CD4-positive, alpha-beta T cell treated with Interleukin-12 subunit alpha and Interleukin-12 subunit beta, for 1 hour (primary cell): ENCODE measurements at places on chromosomes 13 and 19.

DNA sequence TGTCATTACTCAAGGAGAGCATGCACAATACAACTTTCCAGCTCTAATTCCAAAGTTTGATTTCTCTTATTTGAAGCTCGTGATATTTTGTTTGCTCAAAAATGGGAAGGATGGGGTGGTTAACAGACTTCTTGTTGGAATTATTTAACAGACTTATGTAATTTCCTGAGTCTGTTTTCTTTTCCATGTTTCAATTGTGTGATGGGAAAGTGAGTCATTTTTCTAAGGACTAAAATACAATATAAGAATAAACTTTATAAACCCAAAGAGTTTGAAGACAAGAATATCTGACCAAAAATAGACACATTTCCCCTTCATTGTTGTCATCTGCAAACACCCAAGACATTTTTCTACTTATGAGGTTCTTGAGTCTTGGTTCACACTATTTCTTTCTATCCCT is 211.8 kb upstream of the SLITRK5 start:
- DNase-seq, result no peak

DNA sequence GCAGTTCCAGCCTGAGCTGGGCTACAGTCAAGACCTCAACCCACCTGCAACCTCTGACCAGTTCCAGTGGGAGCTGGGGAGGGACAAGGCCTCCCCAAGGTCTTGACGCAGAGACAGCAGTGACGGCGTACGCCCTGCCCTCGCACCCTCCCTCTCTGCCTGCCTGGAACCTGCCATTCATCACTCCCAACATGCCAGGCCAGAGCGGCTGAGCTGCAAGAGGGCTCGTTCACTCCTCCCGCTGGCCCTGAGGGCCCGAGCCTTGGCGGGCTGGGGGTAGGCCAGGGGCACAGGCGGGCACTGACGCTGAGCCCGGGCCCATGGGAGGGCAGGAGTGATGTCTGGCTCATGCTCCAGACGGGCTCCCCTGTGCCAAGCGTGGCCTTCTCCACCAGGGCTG is 8.2 kb downstream of the NDUFA11 start:
- no peak for DNase-seq

- DNase-seq, result no peak
Observed at GRCh38 chr13:33003458-33004019, 12.7 kb upstream of the KL start.

DNA sequence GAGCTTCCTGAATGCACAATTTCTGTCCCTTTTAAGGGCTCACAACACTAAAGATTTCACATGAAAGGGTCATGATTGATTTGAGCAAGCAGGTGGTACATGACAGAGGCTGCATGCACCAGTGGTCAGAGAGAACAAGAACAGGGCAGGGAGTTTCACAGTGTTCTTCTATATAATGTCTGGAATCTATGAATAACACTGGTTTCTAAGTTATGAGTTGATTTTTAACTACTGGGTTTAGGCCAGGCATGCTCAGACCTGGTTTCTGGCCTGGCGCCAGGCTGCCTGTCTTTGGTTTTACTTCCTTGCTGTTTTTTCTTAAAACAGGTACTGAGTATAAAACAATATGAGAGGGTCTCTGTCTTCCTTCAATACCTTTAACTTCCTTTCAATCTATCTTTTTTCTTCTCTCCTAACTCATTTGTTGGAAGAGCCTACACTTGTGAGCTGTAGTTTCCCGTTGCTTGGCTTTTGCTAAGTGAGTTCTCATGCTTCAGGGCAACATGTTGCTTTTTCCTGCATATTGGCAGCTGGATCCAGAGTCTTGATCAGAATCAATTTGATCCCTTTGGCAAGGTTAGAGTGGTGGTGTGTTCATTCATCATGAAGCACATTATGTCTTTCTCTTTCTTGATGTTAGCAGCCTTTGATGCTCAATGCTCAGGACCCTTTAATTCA is 38.5 kb upstream of the FGF14 start:
- DNase-seq, result no peak

DNA sequence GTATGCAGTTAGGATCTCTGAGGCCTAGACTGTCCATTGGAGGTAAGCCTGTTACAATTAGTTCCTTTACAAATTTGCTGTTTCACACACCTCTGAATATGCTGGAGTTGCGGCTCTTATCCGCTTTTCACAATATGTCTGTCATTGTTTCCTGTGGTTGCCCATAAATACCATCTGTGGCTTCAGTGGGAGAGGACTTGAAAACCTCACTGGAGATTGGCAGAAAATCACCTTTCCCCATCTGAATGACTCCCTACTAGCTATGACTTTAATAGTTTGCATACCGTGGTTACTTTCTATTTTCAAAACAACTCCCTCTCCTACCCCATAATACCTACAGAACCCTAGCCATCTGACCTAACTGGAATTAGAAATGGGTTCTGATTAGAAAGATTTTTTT is 454.3 kb downstream of the PCDH17 start:
- DNase-seq, result no peak
